Left cardiac atrium (tissue), 4 donors: ENCODE measurements at places on chromosomes 16 and 17. TPM values are rescaled to one million over a fixed set of nuclear protein-coding genes. Genes with fewer than 3 reads are reported as not detected.

DNA sequence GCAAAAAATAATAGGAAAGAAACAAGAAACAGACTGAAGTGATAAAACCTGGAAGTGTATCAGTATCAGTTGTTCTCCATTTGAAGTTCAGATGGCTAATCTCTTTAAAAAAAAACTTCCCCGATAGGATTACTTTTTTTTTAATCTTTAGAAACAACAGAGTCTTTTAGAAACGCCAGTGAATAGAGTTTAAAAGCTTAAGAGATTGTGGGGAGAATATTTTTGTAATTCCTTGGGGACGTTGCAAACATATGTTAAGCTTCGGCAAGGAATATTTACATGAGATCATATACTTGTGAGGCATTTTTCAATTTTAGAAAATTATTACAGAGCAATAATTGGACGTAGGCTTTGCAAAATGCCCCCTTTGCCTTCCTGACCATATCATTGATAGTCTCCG, 13.2 kb downstream of the MAF start:
- DNase-seq = no peak

The MYLK3 gene
- total RNA-seq = 230 TPM

The NR1D1 gene
- 19.5 TPM for total RNA-seq

- DNase-seq = no peak
Observed at GRCh38 chr17:42529061-42529460, 7.0 kb upstream of the NAGLU start.

DNA sequence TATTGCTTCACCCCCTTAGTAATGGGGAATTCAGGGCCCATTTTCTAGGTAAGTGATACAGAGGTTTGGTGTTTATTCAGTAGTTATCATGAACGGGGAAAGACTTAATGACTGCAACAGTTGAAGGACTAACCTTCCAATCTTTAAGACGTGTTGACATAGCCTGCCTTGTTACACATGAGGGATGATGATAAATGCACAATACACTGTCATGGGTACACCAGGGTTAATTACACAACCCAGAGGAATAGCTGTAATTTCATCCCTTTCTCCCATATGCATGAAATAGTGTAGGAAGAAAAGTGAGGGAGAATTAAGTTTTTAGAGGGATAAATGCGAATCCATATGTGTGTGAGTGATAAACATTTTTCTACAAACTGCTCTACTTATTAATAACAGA, 10.7 kb downstream of the MYH4 start:
- DNase-seq = no peak

DNA sequence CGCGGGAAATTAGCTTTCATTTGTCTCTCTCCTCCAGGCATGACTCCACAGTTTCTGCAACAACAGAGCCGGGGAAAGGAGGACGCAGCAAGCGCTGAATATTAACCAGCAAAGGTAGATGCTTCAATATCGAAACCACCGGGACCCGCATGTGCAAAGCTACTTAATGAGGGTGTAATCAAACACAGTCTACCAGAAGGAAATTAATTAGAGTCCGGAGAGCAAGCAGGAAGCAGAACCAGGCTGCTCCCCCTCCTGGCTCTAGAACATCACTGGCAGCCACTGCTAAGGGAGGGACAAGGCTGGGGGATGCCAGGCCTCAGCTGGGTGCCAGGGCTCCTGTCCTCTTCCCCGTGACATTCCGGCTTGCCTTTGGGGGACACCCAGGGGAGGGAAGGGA, 21.7 kb downstream of the LRRC75A start:
- no peak for DNase-seq

- DNase-seq = no peak
Observed at GRCh38 chr17:82559566-82560251, 40.2 kb downstream of the FOXK2 start.

- DNase-seq = no peak
Observed at GRCh38 chr17:9587969-9588656, 11.7 kb downstream of the CFAP52 start.

- DNase-seq = no peak
Observed at GRCh38 chr17:427327-427726, 74.7 kb upstream of the RPH3AL start.

DNA sequence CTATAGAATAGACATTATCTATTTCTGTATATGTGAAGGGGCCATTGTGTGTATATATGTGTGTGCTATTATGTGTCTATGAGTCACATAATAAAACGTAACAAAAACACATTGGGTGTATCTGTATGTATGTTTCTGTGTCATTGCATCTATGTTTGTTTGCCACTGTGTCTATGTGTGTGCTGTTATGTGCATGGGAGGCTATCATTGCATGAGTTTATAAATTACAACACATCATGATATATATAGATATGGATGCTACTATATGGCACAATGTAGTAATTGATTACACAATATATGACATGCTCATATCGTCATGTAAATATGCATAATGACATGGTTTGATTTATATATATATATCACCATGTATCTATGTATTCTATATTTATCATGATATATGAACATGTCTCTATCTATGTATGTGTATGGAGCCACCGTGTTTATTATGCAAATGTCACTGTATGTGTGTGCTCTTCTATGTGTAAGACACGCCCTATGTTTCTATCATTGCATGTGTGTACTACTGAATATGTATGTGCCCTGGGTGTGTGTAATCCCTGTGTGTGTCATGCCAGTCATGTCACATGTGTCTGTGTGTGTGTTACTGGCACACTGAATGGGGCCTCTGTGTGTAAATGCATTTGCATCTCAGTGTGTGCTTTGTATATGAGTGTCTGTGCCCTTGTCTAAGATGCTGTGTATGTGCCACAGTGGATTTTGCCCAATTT, 1.4 kb upstream of the TSPOAP1 start:
- no peak for DNase-seq

DNA sequence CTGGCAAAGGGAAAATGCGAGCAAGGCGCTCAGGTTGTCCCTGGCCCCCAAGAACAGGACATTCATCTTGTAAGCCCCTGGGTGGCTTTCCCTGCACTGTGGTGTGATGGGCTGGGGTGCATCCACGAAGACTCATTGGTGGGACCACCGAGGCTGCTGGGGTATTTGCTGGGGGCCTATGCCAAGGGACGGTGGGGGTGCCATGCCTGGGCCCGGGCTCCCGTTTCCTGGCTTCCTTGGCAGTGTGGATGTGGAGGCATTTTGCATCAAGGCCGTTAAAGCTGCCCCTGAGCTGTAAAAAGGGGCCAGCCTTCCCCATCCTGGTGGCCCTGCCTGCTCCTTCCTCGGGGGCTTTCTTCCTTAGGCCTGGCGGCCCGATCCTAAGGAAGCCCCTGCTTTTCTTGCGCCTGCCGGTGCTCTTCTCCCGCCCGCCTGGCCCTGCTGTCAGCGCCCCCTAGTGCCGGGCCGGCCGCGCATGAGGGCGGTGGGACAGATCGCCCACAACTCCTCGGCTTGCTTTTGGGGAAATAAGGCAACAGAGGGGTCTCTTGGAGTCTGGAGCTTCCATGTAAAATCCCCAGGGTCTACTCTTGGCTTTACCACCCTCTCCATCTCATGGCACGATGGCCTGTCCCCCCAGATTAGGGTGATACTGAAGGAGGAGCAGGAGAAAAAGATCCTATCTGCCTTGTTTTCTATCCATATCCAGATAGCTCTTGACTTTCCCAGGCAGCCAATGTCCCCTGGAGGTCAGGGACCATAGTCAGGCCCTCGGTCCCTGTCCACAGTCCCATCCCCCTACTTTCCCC, 9.8 kb upstream of the TBX2 start:
- peak; percentile 13 for DNase-seq

DNA sequence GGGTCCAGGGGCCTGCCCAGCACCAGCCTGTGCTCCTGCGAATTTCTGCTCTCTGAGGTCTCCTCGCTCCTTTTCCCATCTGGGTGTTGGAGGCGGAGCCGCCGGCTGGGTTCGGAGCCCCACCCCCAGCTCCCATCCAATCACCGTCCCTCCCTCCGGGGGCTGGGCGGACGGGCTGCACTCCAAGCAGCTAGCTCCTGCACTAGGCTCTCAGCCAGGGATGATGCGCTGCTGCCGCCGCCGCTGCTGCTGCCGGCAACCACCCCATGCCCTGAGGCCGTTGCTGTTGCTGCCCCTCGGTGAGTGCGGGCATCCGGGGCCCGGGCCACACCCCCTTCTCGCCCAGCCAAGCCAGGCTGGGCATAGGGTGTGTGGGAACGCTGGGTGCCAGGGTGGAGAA, at the start of gene NRN1L:
Gene NRN1L, plus strand, starts transcription at position 202 of the 400 bp plus-strand sequence. Its CDS starts 19 bp downstream, at position 221.
- peak; percentile 92 for DNase-seq

DNA sequence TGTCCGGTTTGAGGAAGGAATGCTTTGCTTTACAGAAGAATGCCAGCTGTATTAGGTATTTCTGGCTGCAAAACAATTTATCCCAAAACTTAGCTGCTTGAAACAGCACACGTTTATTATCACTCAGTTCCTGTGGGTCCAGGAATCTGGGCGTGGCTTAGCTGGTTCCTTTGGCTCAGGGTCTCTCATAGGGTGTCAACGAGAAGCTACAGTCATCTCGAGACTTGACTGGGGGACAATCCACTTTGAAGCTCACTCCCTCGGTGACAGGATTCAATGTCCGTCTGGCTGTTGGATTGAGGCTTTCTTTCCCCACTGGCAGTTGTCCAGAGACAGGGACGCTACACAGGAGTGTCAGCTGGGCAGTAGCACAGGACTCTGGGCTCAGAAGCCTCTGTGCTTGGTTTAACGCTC, 9.6 kb upstream of the RHBDF2 start:
- no peak for DNase-seq

- no peak for DNase-seq
Observed at GRCh38 chr16:54160252-54160860, 126.2 kb downstream of the IRX3 start.

The CA4 gene
- total RNA-seq = 3.1 TPM

The FBXL19 gene
- 6.4 TPM for total RNA-seq

- peak; percentile 96 for DNase-seq
Observed at GRCh38 chr16:71808593-71809459, at the start of gene AP1G1. Gene AP1G1 (minus strand): TSS chr16:71808834. CDS start chr16:71789479, 19,355 bp downstream.

The GCGR gene
- not detected for total RNA-seq

The GPR142 gene
- total RNA-seq = 0.15 TPM

DNA sequence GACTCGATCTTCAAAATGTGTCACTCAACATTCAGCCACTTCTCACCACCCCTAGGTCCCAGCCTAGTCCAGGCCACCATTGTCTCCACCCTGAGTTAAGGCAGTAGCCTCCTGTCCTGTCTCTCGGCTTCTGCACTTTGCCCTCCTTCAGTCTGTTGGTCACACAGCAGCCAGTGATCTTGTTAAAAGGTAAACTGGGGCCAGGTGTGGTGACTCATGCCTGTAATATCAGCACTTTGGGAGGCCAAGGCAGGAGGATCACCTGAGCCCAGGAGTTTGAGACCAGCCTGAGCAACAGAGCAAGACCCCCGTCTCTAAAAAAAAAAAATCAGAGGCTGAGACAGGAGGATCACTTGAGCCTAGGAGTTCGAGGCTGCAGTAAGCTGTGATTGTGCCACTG, 25.8 kb downstream of the WWP2 start:
- DNase-seq = no peak

The TBC1D3K gene
- not detected for total RNA-seq

GRCh38 chr17:41932816-41933389, 2.5 kb downstream of the ODAD4 start:
- no peak for DNase-seq

The DNAI2 gene
- total RNA-seq = not detected

The CRHR1 gene
- total RNA-seq = not detected

- no peak for DNase-seq
Observed at GRCh38 chr16:89983536-89983935, 35.0 kb downstream of the DEF8 start.

DNA sequence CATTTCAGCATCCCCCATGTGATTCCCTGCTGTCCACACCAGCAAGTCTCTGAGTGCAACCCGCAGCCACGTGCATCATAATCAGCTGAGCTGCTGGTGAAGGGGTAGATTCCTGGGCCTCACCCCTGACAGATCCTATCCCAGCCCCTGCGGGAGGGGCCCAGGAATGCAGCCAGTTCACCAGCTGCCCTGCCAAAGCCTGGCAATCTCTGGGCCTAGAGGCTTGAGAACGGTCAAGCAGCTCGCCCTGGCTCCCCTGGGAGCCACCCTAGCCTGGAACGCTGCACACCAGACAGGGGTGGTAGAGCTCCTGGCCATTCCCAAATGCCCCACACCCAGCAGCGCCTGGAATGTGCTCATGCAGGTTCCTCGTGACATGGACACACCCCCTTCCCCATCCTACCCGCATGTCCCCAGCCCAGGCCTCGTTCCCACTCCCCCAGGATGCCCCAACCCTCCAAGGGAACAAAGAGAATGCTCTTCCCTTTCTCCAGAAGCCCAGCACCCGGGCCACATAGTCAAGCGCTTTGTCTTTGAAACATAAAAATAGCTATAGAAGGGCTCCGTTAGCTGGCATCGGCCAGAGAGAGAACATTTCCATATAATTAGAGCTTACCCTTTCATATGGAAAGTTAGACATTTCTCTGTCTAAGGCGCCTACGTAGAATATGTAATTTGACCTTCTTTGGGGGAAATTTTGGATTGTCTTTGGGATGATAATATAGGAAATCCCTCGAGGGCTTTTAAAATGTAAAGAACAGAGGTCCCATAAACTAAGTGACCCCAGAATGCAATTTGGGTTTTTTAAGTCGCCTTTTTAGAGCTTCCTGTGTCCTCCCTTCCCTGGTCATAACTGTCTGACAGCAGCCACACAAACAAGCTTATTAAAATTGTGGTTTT, 3.4 kb downstream of the CEP295NL start:
- DNase-seq = peak; percentile 56

The CRISPLD2 gene
- 58.3 TPM for total RNA-seq

DNA sequence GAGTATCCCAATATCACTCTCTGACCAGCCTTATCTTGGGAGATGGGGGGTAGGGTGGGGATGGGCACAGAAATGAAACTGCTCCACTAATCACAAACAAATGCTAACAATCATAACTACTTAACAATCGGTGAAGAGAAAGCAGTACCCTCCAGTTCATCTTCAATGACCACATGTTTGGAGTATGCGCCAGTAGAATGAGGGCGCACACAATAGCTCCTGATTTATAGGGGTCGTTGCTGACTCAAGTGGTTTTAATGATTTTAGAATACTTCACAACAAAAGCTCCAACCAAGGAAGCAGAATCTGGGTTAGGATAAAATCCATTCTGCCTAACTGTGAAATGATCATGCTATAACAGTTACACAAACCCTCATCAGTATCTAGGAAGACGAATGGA, 184.4 kb downstream of the AATF start:
- no peak for DNase-seq

GRCh38 chr16:53846971-53847370, 143.0 kb downstream of the FTO start:
- DNase-seq = no peak

DNA sequence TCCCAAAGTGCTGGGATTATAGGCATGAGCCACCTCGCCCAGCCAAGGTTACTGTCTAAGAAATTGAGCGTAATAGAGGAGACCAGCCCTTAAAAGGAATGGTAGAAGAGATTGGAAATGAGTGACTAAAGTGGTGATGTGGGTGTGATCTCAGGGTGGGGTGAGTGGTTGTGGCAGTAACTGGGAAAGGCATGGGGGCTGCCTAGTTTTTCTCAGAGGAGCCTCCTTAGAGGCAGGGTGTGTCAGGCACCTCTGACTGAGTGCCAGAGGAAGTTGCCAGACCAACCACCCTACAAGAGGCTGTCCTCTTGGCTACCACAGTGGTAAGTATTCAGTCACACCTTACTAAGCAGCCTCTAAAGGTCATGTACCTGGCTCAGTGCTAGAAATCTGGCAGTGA, 8.9 kb downstream of the DUS2 start:
- DNase-seq = no peak

GRCh38 chr17:35942588-35943186, 826 bp downstream of the LYZL6 start:
- no peak for DNase-seq
